Right kidney (tissue), 9 donors: ENCODE measurements at places on chromosomes 3 and 15.

DNA sequence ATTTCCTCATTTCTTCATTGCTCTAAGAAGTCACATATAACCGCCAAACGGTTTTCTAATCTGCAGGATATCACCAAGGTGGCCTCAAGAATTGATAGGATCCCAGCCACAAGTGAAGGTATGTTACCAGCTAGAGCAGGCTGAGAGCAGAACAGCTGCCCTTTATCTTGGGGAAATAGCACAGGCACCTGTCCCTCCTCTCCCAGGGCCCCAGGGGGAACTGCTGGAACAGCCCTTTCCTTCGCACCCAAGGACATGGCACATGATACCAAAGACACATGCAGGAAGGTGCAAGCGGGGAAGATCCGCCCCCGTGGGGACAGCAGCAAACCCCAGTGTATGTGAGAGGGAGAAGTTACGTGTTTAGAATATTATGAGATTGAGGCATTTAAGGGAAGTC is 35.3 kb downstream of the HOMER2 start:
- DNase-seq = no peak

- DNase-seq = no peak
Measured at GRCh38 chr3:72210261-72210660, 425.3 kb upstream of the PROK2 start.

DNA sequence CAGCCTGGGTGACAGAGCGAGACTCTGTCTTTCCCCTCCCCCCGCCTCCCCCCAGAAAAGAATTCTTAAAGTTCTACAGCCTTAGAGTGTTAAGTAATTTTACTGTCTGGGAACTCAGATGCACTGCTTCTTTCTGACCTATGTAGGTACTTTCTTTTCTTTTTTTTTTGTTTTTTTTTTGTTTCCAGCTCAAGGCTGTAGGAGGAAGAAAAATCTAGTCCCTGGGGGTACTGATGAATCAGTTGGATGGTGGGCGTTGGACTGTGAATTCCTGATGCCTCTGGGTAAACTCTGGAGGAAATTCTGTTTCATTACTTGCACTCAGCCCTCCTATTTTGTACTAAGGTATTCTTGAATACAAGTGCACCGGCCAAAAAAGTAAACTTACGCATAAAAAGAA is 10.8 kb downstream of the GHRL start:
- no peak for DNase-seq

DNA sequence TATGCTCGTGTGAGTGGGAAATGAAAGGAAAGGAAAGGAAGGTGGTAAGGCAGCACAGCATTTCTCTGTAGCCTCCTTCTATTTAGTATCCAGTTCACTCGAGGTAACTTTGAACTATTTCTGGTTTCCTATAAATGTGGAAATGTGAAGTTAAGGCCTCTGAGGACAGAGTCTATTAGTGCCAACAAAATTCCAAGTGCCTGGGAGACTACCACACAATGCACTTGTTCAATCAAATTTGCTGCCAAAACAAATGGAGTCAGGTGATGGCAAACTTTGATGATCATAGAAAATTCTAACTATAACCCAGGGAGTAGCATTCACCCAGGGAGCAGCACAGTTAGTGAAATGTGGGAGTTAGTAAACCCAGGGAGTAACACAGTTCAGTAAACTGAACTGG is 155.1 kb downstream of the ALCAM start:
- DNase-seq = no peak

DNA sequence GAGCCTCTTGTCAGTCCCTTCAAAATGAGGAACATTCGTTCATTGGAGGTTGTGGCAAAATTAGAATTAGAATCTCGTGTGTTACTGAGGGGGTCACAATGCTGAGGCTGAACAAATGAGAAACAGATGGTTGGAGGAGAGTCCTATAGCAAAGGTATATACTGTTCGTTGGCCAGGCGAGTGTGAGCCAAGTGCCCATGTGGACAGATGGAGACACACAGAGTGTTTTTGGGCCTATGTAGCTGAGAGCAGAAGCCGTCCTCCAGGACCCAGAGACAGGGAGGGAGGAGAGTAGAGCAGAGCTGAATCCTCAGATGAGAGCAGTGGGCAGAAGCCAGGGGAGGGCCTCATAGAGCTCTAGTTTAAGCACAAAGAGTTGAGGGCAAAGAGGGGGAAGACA is 98.9 kb downstream of the NR1D2 start:
- DNase-seq = no peak

- no peak for DNase-seq
Measured at GRCh38 chr3:57646723-57647122, 46.2 kb downstream of the DENND6A start.

DNA sequence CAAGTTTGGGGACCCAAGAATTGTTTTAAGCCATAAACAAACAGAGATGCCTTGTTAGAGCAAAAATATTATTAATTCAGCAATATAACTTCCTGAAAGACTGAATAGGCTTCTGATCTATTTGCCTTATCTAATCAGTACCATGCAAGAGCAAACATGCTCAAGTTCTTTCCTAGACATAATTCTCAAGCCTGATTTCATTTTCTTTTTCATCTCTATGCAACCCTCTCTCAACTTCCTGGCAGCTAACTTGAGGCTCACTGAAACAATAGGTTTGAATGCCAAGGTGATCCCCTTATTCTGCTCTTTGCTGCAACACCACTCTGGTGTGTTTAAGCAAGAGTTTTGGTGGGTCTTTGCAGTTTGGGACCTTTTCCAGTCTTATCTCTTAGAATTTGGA is 230.9 kb upstream of the CD96 start:
- no peak for DNase-seq

GRCh38 chr3:19543212-19543841 is 390.7 kb downstream of the EFHB start:
- no peak for DNase-seq

- no peak for DNase-seq
Measured at GRCh38 chr15:88142121-88142520, 114.4 kb downstream of the NTRK3 start.

DNA sequence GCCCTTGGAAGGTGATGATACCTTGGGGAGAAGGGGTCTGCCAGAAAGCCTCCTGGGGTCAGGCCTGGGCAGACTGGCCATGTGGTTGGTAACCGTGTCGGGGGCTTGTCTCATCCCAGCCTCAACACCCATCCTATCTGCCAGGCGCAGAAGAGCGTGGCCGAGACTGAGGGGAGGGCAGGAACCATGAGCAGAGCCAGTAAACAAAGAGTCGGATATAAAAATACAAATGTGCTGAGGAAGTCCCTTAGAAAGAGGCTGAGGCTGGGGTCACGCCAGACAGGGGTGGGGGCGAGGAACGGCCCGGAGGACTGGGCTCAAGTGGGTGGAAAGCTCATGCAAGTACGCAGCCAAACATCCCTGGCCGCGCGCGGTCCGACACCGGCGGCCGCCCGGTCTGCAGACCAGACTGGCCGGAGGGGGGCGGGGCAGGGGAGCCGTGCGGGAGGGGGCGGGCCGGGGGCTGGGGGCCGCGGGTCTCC is 1.9 kb downstream of the CAMK2N2 start:
- DNase-seq = no peak

GRCh38 chr3:197901626-197902025 is 48.4 kb upstream of the RPL35A start:
- DNase-seq = no peak

DNA sequence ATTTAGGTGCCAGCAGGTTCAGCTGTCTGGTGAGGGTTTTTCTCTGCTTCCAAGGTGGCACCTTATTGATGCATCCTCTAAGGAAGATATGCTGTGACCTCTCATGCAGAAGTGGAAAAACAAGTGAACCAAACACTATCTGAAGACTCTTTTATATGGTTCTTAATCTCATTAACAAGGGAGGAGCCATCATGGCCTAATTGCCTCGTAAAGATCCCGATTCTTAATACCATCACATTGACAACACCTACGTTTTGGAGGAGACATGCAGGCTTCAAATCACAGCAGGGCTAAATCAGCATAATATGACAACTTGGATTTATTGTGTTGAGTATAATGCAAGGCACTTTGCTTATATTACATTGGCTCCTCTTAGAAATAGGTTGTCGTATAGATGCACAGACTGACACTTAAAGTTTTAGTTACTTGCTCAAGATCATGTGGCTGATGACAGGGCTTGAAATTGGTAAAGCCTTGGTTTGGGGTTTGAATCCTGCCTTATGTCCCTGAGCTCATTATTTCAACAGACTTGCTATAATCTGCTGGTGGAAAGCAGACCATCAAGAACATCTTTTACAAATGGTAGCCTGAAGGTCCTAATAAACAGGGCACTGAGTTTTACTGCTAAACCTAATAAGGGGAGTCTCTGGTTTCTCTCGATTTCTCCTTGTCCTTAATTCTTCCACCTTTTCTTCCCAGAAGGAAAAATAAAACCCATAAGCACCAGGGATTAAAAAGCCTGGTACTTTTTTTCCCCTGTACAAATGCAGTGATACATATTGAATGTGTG is 88.2 kb downstream of the PTPRG start:
- no peak for DNase-seq

DNA sequence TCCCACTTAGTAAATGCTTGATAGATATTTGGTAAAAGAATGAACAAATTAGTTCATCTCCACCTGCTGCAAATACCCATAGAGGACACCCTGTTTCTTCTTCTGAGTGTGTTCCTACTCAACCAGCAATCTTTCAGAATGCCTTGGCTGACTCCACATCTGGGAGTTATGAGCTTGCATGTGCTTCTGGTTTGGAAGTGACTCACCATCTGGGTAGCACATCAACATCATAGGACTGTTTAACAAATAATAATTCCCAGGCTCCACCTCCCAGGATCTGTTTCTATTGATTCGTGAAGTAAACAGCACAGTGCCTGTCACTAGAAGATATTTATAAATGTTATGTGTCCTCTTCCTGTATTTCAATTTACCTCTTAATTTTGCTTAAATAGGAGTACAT is 580.1 kb downstream of the ROBO2 start:
- DNase-seq = no peak

DNA sequence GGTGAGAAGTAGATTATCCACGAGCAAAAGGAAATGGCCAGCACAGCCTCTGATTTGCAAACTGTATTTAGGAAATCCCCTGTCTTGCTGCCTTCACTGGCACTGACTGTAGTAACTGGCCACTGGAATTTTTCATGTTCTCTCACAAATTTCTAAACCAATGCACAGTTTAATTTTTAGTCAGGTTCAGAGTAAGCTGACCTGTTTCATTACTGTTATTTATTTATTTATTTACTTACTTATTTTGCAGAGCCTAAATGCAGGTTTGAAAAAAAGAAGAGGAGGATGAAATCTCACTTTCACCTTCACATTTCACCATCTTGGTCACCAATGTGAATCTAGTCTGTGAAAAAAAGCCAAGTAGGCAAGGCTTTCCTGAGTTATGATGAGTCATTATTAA is 291.0 kb downstream of the PLOD2 start:
- DNase-seq = no peak

GRCh38 chr15:37636736-37637135 is 297.7 kb upstream of the TMCO5A start:
- no peak for DNase-seq

DNA sequence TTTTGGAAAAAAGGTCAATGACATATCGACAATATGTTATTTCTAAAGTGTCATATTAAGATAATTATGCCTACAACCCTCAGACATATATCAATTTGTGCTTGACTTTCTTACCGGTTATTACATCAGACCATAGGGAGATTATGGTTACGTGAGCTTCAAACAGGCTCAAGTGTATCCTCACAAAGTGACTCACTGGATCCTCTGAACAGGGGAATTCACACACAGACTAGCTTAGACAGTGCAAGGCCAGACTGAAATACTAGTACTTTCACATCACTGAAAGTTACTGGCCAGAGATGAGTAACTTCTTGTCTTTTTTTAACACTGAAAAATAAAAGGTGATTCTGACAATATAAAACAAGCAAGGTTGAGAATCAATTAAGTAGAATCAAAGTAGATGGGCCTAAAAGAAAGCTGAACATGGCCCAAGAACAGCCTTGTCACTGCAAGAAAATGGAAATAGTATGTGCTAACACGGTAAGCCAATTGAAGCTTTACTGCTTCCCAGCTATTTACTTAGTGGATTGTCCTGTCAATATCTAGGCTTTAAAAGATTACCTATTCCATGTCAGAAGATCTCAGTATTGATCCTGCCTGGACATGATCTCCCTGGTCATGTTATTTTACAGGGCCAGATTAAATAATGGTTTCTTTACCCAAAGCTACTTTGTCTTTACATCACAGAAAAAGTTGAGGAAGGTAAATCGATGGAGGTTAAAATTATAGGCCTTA is 848.6 kb downstream of the ROBO1 start:
- DNase-seq = no peak

DNA sequence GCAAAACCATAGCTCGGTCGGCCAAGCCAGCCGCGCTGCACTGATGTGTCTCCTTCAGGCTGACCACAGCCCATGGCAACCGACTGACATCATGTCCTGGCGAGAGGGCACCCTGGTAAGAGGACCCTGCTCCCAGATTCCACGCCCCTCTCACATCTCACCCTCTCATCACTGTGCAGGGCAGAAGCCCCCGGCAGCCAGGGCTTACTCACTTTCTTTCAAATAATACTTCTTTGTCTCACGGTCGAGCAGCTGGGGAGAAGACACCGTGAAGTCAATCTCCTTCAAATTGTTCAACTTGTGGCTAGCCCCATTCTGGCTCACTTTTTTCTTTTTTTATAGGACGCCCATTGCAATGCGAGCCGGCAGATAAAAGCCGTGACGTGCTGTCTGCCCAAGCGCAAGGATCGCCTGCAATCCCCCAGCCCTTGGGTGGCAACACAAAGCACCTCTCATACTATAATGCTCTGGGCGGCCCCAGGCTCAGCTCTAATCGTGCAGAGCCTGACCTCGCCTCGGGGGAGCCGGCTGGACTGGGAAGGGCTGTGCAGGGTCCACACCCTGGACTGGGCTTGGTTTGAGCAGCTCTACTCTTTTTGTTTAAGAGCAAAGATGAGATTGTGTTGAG is 33.6 kb downstream of the VGLL4 start:
- DNase-seq = no peak

- no peak for DNase-seq
Measured at GRCh38 chr3:168422843-168423242, 327.1 kb upstream of the GOLIM4 start.

DNA sequence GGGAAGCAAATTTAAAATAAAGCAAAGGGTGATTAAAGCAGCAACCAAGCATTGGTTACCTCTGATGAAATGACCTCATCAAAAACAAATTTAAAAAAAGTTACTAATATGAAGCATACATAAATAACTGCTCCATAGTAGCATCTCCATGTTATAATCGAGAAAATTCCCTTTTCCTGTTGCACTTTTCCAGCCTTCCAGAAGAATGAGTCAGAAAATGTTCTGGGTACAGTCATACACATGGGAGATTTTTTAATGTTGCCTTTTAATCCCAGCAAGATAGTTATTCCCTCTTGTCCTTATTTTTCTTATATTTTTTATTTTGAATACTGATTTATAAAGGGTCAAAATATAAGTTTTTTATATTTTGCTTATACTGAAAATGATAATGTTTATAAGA is 2.6 kb upstream of the TMCO5A start:
- DNase-seq = no peak

- DNase-seq = no peak
Measured at GRCh38 chr3:29705906-29706844, 425.3 kb downstream of the RBMS3 start.

DNA sequence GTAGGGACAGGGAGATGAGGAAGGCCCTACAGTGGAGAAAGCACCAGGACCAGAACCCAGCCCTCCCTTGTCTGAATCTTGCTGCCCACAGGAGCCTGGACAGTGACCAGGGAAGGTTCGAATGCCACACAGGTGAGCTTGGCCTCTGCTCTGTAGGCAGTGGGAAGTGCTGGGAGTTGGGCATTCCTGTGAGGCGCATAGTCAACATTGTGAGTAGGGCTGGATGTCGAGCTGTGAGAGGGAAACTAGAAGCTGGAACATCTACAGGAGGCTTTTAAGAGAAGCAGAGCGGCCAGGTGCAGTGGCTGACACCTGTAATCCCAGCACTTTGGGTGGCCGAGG is 20.3 kb upstream of the ALAS1 start:
- DNase-seq = no peak
